ENCODE measurements at places on chromosomes 16 and 17.

DNA sequence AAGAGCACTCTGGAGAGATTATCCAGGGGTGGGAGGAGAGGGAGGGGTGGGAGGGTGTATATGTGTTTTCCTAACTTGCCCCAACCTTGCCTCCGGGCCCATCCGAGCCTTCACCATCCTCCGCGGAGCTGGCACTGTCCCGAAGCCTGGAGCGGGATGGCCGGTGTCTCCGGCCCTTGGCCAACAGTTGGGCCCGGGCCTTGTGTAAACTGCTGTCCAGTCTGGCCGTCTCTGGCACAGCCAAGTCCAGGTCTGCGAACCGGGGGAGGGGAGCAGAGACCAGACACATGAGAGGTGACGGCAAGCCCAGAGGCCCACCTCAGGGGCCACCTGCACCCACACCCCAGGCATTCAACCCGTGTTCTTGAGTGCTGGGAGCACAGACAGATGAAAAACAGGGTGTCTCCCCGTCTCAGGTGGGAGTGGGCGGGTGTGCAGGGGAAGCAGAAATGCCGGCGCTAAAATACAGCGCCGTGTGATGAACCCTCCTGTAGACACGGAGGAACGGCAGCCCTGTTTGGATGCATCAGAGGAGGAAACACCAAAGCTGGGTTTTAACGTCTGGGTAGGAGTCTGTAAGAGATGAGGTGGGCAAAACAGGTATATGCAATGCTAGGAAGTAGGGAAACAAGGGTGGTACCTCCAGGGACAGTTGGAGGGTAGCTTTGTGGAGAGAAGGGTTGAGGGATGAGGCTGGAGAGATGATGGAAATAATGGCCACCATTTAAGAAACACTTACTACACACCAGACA, 11.7 kb downstream of the SAMD14 start:
- DNase-seq = no peak

DNA sequence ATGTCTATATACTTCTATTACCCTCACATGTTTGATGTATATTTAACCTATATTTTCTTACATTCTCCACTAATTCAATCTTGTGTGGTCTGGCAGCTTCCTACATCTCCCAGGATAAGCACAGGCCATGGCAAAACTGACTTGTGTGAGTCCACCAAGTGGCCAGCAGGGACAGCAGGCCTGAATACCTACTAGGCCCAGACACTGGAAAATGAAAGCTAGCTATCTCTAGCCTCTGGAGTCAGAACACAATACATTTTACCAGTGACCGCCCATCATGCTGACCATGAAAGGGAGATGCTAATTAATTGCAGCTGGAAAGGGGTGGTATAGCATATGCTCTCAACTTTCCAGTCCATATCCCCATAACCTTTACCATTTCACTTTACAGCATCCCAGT, 132.3 kb downstream of the PCTP start:
- no peak for DNase-seq

- DNase-seq = no peak
These were observed 449.6 kb upstream of the TOM1L1 start for GRCh38 chr17:54451051-54451450.

DNA sequence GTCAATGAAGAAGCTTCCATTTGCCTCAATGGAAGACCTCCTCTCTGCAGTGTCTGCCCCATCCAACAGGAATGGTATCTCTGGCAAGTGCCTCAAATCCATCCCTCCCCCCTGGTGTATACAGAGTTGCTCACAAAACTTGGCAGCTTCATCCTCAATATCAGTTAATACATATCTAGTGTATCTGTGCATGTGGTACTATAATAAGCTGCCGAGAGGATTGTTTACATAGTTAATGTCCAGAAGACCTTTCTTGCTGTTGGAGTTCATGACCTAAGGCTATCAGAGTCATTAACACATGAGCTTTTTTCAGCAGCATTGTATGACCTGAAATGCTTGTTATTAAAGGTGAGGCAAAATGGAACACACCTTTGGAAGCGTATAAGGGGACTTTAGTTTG, 14.0 kb upstream of the RASL10B start:
- no peak for DNase-seq

- no peak for DNase-seq
These were observed 3.8 kb downstream of the WFDC1 start for GRCh38 chr16:84298376-84298899.

- peak; percentile 31 for DNase-seq
These were observed 174.2 kb downstream of the IRF8 start for GRCh38 chr16:86073103-86073625.

DNA sequence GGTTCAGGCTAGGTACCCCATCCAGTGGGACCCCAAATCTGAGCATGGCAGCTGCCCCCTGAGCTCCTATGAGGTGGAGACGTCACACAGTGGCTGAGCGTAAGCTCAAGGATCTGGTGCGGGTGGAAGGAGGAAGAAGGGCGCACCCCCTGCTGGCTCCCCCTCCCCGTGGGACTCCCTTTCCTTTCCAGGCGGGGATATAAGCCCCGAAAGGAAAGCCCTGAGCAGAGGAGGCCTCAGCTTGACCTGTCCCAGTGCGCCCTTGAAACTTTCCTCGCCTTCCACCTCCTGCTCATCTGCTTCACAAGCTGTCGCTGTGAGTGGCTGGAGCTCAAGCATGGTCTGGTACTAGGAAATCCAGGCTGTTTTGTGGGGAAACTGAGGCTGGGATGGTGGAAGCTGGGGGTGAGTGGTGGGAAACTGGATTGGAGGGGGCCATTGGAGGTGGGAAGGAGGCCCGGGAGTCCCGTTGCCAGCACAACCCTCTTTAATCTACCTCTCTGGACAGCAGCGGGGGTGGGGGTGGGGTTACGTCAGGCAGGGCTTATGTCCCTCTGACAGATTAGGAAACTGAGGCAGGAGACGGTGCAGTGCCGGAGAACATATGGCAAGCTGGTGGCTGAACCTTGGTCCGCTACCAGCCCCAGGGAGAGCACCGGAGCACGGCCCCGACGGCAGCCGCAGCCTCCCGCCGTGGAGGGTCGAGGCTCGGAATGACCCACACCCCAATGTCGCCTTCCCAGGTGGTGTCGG, 92.3 kb upstream of the TMEM97 start:
- DNase-seq = no peak

- peak; percentile 51 for DNase-seq
These were observed 36.3 kb downstream of the OR1D5 start for GRCh38 chr17:3026856-3027751.

- peak; percentile 30 for DNase-seq
These were observed 10.9 kb upstream of the COL1A1 start for GRCh38 chr17:50212121-50212843.

DNA sequence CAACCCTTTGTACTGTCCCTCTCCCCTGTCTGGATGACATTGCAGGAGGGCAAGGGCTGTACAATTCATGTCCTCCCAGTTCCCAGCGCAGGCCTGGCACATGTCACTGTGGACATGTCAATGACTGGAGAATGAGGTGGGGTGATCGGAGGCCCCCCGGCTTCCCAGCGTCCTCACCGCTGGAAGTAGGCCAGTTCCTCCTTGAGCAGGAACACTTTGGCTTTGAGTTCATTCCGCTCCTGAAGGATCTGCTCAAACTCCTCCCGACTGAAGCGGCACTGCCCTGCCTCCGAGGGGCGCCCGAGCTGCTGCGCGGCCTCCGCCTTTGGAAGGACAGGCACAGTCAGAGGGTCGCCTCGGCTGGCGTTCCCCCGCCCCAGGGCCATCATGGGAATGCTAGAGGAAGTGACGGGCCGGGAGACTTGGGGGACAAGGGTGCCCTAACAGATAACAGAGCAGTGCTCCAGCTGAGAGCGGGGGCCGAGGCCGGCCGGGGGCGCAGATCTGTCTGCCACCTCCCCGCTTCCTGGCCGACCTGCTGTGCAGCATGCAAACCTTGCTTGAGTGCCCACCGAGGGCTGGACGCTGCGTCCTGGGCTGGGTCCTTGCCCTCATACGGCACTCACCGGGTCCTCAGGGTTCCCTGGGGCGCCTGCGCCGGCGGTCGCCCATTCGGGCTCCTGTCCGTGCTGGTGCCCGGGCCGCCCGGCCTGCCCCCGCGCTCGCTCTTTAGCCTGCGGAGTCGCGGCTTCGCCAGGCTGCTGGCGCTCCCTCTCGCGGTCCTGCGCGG, 1.3 kb downstream of the RILP start:
- DNase-seq = no peak

DNA sequence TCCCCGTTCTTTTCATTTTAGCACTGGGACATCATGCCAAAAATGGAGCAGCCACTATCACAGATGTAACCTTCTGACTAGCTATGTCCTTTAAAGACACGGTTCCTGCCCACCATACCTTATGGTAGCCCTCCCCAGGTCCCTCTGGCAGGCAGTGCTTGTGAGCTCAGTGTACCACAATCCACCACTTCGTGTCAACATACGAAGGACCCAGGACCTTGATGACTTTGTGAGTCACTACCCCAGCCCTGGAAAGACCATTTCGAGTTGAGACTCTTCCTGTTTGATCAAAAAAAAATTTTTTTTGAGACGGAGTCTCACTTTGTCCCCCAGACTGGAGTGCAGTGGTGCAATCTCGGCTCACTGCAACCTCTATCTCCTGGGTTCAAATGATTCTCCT, 21.0 kb upstream of the FLCN start:
- DNase-seq = no peak

GRCh38 chr16:74623214-74623838, 16.4 kb upstream of the GLG1 start:
- DNase-seq = no peak

GRCh38 chr17:73683771-73684170, 39.5 kb upstream of the SDK2 start:
- DNase-seq = no peak

DNA sequence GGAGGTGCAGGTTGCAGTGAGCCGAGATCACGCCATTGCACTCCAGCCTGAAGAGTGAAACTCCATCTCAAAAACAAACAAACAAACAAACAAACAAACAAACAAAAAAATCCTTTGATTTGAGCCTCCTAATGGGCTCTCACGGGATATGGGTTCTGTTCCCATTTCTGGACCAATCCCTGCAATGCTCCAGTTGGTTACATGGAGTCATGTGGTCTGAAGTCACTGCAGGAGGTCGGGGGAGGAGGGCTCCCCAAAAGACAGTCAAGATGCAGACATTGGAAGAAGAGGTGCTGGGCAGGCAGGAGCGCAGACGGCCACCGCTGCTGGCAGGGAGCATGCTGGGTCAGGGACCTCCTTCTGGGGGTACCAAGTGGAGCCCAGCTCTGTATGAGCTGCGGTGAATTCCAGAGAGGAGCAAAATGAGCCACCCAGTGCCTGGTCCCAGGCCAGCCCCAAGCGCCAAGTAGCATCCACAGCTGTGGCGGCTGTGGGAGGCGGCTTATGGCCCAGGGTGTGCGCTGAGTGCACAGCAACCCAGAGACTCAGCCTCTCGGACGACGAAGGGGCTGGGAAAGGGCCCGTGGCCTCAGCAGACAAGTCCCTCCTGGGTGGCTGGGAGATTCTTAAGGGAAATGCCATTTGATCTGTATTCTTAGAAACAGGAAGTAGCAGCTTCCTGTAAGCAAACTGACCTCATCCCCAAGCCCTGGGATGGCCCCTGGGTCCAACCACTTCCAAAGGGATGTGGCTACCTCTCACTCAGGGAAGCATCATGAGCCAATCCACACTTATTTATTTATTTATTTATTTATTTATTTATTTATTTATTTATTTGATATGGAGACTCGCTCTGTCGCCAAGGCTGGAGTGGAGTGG, 19.6 kb upstream of the ATP2A3 start:
- no peak for DNase-seq

GRCh38 chr17:9839433-9839832, 13.7 kb downstream of the GLP2R start:
- no peak for DNase-seq

GRCh38 chr17:10888858-10889257, 51.0 kb upstream of the PIRT start:
- no peak for DNase-seq

DNA sequence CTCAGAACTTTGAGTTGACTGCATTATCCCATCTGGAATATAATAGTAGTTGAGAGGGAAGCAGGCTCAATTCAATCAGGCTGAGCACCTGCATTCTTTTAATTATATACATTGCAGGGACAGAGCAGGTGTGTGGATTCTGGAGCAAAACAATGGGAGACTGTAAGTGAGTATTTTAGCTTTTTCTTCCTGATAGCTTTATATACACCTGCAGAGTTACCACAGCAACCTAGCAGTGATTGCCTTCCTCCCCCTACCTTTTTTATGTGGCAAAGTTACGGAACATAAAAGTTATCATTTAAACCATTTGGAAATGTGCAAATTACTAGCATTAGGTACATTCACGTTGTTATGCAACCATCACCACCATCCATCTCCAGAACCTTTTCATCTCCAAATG, 25.4 kb upstream of the RHOT1 start:
- no peak for DNase-seq

DNA sequence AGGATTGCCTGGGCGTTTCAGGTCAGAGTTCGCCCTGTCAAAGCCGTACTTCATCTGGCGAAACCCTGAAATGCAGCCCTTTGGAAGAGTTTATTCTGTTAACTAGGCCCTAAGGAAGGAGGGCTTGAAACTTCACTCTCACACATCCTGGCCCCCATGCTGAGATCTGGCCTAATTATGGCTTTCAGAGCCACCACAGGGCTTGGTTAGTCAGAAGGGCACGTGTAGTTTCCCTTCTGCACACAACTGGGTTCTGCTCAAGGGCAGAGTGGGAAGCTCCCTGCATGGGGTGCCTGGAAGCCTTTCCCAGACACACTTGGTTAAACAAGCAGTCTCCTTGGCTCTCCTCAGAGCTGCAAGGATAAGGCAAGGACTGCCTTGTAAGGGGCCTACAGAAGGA, 397.3 kb downstream of the SHISA9 start:
- DNase-seq = no peak

- no peak for DNase-seq
These were observed 60.0 kb downstream of the CRISPLD2 start for GRCh38 chr16:84879569-84880487.

- no peak for DNase-seq
These were observed 652 bp upstream of the SLC25A19 start for GRCh38 chr17:75289832-75290337.

GRCh38 chr17:18185391-18185790, 1.8 kb downstream of the ALKBH5 start:
- DNase-seq = no peak

DNA sequence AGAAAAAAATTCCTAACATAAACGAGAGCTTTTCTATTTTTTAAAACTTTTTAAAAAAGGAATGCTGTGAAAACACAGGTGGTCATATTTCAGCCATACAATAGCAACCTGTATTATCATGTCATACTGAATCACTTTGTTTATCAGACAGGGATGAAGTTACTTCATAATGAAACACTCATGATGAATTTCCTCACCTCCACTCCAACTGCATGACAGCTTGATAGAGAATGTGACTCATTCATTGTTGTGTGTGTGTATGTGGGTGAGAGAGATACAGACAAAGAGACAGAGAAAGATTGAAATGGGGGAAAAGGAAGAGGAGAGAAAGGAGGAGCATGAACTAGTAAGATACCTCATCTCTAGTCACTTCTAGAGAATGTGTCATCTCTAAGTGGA, 109.0 kb downstream of the SYCE1L start:
- no peak for DNase-seq
